ENCODE measurements at places on chromosomes 3 and 15.

GRCh38 chr3:89038869-89039268, 68.6 kb upstream of the EPHA3 start:
- DNase-seq = no peak

- DNase-seq = no peak
Observed at GRCh38 chr3:31048143-31048542, 153.7 kb upstream of the GADL1 start.

- no peak for DNase-seq
Observed at GRCh38 chr15:56715220-56715619, 18.1 kb downstream of the ZNF280D start.

DNA sequence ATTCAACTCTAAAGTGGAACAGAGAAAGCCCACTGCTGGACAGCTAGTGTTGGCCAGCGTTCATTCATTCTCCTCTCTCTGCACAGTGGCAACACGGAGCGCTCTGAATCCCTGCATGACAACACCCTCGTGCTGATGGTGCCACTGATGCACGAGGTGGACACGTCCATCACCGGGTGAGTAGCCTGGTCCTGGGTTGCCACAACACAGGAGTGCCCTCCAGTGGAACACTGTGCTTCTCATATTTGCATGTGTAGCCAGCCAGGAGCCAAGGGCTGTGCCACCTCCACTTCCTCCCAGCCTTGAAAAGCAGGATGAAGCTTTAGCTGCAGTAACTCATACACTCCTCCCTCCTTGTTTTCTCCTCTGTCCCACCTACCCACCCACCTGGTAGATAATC, 120.0 kb upstream of the CTDSPL start:
- DNase-seq = no peak

- DNase-seq = no peak
Observed at GRCh38 chr15:34279368-34279767, 54.6 kb downstream of the EMC4 start.

DNA sequence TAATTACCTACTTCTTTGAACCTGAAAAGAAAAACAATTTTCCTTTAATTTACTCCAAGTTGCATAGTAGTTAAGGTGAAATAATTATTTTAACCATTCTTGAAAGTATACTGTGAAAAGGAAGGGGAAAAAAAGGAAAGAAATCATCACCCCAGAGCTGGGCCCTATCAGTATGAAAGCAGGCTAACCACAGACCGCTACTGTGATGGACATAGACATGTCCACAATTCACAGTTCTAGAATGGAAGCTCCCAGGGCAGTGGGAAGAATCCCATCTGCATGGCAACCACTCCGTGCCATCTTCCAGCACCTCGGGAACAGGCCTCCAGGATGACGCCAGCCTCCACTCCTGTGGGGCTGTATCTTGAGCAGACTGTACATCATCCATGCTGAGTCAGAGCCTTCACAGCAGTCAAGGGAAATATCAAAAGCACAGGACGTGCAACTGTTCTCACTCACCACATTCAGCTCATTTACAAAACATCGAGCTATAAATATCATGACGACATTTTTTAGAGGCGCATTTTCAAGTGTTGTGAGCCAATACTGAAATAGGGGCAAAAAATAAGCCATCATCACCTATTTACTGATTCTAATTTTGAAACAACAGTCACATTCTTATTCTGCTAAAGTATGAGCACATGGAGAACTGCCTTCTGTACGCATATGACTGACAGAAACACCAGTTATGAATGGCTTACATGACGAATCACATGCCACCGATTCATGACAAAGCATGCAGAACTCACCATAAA, 119.7 kb downstream of the SNRK start:
- DNase-seq = no peak

- no peak for DNase-seq
Observed at GRCh38 chr3:108420926-108421325, 89.5 kb downstream of the MYH15 start.

- no peak for DNase-seq
Observed at GRCh38 chr3:122397201-122397600, 13.2 kb downstream of the FAM162A start.

- no peak for DNase-seq
Observed at GRCh38 chr3:171490901-171491300, 30.7 kb upstream of the TNIK start.

DNA sequence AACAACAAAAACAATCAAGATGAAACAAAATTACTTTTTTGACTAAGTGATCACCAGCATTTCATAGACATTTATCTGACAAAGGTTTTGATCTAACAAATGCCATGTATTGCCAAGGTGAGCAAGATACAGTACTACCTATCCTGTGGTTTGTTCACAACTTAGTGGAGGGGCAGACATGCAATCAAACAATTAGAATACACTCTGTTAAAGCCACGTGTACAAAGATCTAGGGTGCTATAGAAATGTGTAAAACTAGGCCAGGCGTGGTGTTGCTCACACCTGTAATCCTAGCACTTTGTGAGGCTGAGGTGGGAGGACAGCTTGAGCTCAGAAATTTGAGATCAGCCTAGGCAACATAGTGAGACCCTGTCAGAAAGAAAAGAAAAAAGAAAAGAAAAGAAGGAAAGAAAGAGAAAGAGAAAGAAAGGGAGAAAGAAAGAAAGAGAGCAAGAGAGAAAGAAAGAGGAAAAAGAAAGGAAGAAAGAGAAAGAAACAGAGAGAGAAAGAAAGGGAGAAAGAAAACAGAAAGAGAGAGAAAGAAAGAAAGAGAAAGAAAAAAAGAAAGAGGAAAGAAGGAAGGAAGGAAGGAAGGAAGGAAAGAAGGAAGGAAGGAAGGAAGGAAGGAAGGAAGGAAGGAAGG, 1.4 kb upstream of the TRIM69 start:
- no peak for DNase-seq

DNA sequence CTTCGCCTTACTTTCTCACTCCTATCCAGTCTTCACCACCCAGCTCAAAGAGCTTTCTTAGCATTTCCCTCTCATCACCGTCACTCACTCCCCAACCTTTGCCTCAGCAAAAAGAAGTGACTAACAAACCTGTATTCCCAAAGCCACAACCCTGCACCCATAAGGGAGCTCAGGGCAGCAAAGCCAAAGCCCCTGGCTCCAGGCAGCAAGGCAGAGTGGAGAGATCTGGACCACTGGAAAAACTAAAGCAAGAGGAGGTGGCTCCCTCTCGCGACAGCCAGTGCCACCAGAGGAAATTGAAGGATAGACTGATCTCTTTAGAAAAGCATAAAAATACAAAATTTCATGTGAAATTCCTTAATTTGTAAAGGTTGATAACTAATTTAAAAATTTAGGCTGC, 25.1 kb upstream of the CDCP1 start:
- no peak for DNase-seq

DNA sequence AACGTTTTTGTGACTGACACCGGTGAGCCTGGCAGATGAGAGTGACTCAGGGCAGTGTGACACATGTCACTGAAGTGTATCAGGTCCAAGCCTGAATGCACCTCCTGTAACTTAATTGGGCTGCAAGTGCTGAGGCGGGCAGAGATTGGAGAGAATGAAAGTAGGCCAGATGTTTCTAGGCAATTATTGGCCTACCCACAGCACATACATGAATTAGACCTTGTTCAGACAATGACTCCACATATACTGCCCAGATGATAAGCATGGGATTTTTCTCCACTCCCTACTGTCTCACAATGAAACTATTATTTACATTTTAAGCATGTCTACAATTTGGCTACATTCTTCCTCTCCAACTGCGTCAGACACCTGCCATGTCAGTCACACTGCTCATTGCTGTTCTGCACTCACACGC, 187.3 kb upstream of the ZNF385D start:
- DNase-seq = no peak

- DNase-seq = no peak
Observed at GRCh38 chr15:26640601-26641000, 132.3 kb downstream of the GABRB3 start.

DNA sequence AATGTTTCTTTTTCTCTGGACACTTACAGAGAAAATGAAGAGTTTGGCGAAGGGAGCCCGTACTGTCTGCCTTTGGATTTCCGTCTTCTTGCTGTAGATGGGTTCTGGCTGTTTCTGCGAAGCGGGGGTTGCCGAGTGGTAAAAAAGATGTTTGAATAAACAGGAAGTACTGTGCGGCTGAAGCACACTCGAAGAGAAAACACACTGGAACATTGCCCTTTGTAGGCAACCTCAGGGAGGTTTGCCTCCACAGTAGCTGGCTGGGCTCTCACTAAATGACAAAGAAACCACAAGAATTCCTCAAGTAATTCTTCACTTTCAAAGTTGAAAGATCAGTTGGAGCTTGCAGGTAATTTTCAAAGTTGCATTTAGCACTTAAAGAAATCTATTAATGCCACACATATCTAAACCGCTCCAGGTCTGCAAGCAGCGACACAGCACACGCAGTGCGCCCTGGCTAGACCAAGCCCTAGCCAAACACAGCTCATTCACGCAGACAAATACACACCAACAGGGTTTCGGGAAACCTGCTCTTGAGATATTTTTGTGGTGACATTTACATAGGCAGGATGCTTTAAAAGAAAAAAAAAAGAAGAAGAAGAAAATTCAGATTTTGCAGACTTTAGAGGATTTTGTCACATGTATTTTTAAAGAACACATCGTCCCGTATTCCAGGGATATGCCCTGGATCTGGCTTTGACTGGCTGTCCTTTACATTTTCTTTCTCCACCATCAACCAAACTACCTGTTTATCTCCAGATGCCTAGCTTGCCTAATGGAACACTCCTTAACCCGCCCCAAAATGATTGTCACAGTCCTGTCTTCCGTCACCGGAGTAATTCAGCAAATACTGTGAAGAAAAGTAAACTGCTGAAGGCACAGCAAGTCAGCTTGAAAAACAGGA, 452.8 kb downstream of the FOXP1 start:
- no peak for DNase-seq

DNA sequence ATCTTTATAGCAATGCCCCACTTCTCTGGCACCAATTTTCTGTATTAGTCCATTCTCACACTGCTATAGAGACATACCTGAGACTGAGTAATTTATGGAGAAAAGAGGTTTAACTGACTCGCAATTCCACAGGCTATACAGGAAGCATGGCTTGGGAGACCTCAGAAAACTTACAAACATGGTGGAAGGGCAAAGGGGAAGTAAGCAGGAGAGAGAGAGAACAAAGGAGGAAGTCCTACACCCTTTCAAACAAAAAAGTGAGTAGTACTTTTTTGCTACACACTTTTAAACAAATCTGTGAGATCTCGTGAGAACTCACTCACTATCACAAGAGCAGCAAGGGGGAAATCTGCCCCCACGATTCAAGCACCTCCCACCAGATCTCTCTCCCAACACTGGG, 67.8 kb upstream of the ZBED2 start:
- no peak for DNase-seq
